ENCODE measurements at places on chromosomes 4 and X. TPM values are rescaled to one million over a fixed set of nuclear protein-coding genes. Genes with fewer than 3 reads are reported as not detected.

The ATP6AP1 gene
- total RNA-seq, result 53.4 TPM

- no peak for DNase-seq
These were observed 15.5 kb downstream of the CTPS2 start for GRCh38 chrX:16696956-16697355.

The DCAF8L2 gene
- total RNA-seq, result not detected

DNA sequence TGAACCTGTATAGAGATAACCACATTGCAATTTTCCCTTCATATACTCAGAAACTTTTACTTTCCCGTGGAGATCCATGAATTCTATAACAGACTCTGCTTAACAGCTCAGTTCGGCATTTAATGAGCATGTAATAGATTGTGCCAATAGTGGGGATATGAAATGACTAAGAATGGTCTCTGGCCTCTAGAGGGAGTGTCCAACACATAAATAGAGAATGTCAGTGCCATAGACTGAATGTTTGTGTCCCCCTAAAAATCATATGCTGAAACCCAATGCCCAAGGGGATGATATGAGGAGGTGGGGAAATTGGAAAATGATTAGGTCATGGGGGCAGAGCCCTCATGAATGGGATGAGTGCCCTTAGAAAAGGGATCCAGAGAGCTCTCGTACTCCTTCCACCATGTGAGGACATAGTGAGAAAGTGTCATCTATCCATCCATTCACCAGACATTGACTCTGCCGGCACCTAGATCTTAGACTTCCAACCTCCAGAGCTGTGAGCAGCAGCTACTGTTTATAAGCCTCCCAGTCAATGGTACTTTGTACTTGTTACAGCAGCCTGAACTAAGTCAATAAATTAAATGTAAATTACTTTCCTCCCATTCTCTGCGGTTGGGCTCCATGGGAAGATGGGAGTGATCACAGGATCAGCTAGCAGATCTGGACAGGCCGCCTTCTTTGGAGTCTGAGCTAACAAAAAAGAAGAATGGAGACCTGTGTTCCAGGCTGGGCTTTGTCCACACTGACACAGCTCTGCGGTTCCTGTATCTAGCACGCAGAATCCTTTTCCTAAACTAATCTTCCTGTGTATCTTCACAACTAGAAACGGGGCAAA lies 28.1 kb upstream of the HPSE start:
- no peak for DNase-seq

- DNase-seq, result no peak
These were observed at the start of gene MGARP for GRCh38 chr4:139279760-139280620. Gene MGARP (minus strand): TSS chr4:139280225. CDS start chr4:139280158, 67 bp downstream.

The UCP1 gene
- not detected for total RNA-seq

- DNase-seq, result no peak
These were observed 377.8 kb downstream of the KLHL4 start for GRCh38 chrX:87895421-87895820.

- peak; percentile 88 for DNase-seq
These were observed 116.2 kb upstream of the STX18 start for GRCh38 chr4:4658052-4658451.

DNA sequence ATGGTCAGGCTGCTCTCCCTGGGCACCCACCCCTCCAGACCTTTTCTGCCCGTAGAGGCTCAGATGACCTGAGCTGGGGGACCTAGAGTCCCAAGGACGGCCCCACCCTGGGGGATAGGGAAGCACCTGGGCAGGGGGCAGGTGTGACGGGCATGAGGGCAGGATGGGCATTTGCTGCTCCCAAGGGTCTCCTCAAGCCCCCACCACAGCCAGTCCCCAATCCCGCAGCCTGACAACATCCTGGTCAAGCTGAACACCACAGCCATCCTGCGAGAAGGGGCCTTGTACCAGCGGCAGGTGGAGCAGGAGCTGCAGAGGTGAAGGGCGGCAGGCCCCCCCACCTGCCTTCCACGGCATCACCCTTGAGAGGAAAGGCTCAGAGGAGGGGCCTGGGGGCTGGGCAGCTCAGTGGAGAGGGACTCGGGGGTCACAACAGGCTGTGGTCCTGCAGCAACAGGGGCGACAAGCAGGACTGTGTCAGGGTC lies 17.8 kb upstream of the RNF4 start:
- DNase-seq, result no peak

DNA sequence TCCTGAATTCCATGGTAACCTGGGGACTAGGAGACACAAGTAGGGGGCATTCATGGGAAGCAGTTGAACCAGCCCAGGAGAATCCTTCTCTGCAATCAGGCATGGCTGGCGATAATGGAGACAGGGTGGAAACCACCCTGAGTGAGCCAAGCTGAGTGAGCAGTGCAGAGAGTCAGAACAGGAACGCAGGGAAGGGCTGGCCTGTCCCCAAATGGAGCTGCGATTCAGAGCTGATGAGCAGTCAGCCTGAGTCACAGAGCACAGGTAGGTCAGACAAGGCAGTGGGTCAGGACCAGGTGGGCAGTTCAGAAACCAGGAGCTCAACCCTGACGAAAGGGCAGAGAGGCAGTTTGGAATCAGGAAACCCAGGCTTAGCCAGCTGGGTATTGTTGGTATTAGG lies 129.0 kb downstream of the BTC start:
- DNase-seq, result peak; percentile 80

DNA sequence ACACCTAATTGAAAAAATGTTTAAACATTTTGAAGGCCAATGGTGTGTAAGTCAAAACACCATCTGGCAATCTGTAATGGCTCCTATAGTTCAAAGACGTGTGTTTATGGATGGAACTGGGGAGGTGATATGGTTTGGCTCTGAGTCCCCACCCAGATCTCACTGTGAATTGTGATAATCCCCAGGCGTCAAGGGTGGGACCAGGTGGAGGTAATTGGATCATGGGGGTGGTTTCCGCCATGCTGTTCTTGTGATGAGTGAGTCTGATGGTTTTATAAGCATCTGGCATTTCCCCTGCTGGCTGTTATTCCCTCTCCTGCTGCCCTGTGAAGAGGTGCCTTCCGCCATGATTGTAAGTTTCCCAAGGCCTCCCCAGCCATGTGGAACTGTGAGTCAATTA lies 52.2 kb downstream of the ADRA2C start:
- DNase-seq, result no peak

Data from HCT116 (cell line).